ENCODE measurements at places on chromosomes 5 and 9. TPM values are rescaled to one million over a fixed set of nuclear protein-coding genes. Genes with fewer than 3 reads are reported as not detected.

LCNL1 gene
- 2.2 TPM for total RNA-seq

SPATA31C1 gene
- total RNA-seq, result not detected

PIP5K1B gene
- not detected for total RNA-seq

MORN5 gene
- total RNA-seq, result not detected

BHMT2 gene
- total RNA-seq, result 1.9 TPM

KYAT1 gene
- 2.7 TPM for total RNA-seq

ZER1 gene
- 28.9 TPM for total RNA-seq

C9orf153 gene
- total RNA-seq, result not detected

JAKMIP2 gene
- 1.8 TPM for total RNA-seq

TEX48 gene
- total RNA-seq, result not detected

STX17 gene
- 12.6 TPM for total RNA-seq

ATP6V1G1 gene
- total RNA-seq, result 108 TPM

CYLC2 gene
- not detected for total RNA-seq

ECM2 gene
- 11.4 TPM for total RNA-seq

FOXE1 gene
- not detected for total RNA-seq

SMIM33 gene
- total RNA-seq, result not detected

SMC2 gene
- total RNA-seq, result 6.0 TPM

SHB gene
- 39.4 TPM for total RNA-seq

LHX3 gene
- not detected for total RNA-seq

C5orf52 gene
- total RNA-seq, result not detected

SPINK1 gene
- not detected for total RNA-seq

PCDHAC1 gene
- total RNA-seq, result 0.34 TPM

TRAPPC13 gene
- total RNA-seq, result 10.5 TPM

CENPP gene
- 1.4 TPM for total RNA-seq

OR1J2 gene
- not detected for total RNA-seq

MARCHF3 gene
- total RNA-seq, result 10.9 TPM

Measured in pericardium fibroblast (primary cell).